Hepatocyte (in vitro differentiated cells): ENCODE measurements at places on chromosomes 7 and 10.

- DNase-seq, result no peak
Observed at GRCh38 chr7:50856806-50857205, 74.1 kb upstream of the GRB10 start.

GRCh38 chr7:155194382-155195140 lies 103.1 kb upstream of the INSIG1 start:
- no peak for DNase-seq

- DNase-seq, result no peak
Observed at GRCh38 chr7:158374586-158374985, 213.0 kb downstream of the PTPRN2 start.

DNA sequence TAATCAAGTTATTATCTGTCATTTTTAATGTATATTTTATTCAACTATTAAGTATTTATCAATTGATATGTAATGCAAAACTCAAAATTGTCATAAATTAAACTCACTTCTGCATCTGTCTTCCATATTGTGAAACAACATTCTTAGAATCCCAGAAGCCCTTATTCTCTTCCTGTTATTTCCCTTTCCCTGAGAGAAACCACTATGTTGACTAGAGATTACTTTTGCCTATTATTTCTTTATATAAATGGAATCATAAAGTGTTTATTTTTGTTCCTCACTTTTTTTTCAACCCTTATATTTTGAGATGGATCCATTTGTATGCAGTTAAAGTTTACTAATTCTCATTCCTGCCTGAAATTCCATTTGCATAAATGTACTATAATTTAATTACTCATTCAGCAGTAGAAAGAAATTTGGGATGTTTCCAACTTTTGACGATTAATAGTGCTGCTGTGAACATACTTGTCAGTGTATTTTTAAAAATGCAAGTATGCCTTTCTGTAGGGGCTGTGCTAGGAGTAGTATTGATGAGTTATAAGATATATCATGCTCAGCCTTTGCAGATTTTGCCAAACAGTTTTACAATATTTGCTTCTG lies 211.2 kb downstream of the SEMA3D start:
- no peak for DNase-seq

DNA sequence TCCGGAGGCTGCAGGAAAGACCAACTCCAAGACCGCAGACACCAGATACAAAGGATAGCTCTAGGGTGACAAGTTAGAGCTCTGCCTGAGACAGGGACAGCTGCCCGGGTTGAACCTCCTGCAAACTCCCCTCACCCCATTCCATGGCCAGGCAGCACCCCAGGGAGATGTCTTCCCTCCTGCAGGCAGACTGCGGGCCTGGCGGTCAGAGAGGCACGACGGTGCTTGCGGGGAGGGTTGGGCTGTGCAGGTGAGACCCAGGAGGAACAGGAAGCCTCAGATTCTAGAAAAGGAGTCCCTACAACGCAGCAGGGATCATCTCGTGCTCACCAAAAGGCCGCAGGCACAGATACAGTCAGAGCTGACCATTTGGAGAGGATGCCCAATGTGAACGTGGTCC lies 34.6 kb downstream of the CARD11 start:
- no peak for DNase-seq

- no peak for DNase-seq
Observed at GRCh38 chr10:13340626-13341376, 7.3 kb downstream of the SEPHS1 start.

GRCh38 chr10:132535065-132535651 lies 2.4 kb upstream of the INPP5A start:
- DNase-seq, result no peak

- no peak for DNase-seq
Observed at GRCh38 chr10:10110844-10111490, 906.7 kb upstream of the CELF2 start.

- no peak for DNase-seq
Observed at GRCh38 chr7:70607759-70608158, 524.2 kb upstream of the GALNT17 start.

GRCh38 chr10:60797200-60797599 lies 18.9 kb downstream of the CDK1 start:
- DNase-seq, result no peak

DNA sequence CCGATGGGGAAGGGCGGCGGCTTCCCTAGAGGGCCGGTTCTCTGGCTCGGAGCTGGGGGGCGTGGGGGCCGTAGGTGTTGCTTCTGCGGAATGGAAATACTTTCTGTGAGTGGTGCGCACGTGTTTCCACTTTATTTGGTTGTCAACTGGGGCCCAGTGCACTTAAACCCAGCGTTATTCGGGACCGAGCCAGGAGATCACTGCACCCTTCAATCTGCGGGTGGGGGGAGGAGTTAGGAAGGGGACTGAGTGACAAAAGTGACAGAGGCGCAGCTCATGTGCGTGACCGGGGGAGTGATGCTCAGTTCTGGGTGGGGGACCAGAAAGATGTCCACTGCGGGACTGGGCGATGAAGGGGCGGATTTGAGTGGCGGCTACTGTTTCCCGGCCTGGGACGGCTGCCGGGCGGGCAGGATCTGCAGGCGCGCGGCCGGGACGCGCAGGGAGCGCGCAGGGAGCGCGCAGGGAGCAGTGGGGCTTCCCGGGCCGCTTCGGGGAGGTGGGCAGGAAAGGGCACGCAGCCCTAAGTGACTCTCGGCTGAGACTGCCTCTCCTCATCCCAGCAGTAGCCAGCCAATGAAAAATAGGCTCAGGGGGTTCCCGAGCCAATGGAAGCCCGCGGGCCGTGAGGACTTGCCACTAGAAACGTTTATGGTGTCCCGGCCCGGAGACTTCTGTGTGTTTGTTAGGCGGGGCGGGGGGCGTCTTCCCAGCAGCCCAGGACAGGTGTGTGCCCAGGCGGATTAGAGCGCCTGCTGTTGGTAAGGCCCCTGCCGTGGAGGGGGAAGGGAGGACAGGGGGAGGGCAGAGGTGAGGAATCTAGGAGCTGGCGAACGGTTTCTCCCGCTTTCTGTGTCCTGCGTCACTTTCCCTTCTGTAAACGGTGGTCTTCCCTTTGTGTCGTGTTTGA lies 54.3 kb upstream of the KDM7A start:
- peak; percentile 42 for DNase-seq

GRCh38 chr7:39678930-39679709 lies 55.7 kb downstream of the RALA start:
- no peak for DNase-seq

DNA sequence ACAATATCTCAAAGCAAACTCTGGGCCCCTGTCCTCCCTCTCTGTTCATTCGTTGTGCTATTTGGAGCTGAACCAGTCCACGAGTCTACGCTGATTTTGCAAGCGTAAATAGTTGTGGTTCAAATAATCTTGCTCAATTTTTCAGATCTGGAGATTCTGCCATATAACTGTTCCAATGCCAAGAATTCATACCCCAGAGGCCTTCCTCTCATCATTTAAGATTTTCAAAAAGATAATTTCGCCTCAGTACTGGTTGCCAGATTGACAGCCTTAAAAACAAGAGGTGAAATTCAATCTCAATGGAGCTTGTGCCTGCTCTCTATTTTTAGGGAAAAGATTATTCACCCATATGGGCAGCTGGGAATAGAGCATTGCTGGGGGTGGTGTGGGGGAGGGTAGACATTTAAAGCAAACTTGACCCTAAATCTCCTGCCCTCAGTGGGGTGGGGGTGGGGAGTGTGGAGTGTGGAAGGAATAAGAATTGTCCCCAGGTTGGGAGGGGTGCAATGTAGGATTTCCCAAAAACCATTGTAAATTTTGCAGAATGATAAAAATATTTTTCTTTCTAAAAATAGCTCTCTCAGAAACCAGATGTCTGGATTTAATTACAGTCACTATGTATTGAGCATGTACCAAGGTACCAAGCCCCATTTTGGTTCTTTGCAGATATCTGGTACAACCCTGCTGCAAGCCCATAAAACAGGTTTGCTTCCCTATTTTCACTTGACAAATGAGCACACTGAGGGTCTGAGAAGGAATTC lies 104.7 kb upstream of the EEPD1 start:
- DNase-seq, result no peak

DNA sequence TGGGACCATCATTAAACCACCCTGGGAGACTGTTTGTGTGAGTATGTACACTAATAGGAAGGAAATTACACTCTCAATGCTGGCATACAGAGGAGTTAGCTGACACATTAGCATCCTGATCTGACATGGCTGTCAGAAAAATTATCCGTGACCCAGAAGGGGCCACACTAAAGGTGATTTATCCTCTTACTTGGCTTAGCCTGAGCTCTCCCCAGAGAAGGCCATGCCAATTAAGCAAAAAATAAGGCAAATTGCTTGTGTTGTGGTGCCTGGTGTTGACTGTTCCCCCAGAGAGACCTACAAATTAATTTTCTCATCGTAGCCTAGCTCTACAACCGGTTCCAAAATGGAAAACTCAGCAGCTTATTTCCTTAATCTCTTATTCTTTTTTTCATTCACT lies 992.3 kb downstream of the KCNMA1 start:
- no peak for DNase-seq

DNA sequence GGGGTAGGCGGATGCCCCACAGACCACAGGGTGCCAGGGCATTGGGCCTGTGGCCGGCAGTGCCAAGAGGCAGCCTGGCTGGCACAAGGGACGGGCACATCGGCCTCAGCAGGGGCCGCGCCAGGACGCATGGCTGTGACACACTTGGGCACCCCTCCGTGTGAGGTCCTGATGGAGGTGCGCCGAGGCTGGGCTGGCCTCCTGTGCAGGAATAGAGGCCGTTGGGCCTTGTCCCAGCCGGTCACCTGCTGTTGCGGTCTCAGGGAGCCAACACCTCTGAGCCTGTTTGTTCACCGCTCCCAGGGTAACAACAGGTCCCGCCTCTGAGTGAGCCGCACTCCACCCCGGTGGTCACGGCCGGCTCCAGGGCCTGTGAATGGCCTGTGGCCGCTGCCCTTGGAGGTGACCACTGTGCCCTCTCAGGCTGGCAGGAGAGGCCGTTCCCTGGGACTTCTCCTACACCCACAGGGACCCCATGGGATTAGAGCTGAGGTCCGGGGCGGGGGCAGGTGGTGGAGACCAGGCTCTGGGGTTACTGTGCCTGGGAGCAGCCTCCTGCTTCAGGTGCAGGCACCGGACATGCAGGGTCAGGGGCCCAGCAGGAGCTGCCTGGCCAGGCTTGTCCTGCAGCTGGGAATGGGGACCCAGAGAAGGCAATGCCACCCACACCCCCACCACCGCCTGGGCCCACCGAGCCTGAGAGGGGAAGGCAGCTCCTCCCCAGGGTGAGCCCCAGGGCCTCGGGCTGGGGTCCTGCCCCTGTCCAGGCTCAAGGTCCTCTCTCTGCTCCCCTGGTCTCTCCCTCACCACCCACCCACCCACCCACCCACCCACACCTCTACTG lies 12.0 kb downstream of the PWWP2B start:
- no peak for DNase-seq

- no peak for DNase-seq
Observed at GRCh38 chr10:60343254-60343653, 46.4 kb downstream of the ANK3 start.

- DNase-seq, result no peak
Observed at GRCh38 chr7:81301815-81302214, 383.0 kb upstream of the SEMA3C start.

DNA sequence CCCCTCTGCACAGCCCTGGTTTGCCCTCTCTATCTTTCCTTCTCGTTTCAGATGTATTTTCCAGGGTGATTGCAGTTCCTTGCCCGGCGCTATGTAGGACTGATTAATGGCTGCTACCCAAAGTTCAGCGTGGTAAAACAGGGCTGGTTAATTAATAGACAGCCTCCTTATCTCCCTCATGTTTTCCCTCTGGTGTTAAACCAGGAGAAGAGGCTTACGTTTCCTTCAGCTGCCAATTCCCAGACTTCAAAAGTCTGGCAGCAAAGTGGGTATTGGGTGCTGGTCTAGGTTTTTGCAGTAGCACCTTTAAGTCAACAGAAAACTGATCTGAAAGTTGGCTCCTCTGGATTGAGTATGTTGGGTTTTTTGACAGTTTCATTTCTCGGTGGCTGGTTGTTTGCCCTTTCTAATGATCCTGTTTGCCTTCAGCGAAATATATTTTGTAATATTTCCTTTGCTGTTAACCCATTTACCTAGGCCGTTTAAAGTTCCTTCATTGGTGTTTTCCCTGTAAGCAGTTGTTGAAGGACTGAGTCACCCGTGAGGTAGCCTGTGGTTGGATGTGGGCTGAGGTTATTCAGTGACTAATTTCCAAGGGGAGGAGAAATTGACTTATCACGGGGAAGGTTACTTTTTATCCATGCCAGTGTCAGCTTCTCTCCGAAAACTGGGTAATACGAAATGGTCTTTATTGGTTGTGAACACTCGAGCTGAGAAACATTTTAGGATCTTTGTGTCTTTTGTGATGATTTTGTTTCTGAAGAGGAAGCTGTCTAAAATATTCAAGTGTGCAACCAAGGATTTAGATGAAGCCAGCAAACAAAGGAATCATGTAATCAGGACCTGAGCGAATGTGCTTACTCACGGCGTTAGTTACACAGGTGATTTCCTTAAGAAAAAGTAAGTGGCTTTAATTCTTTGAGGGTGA lies 257.2 kb downstream of the KIAA1217 start:
- peak; percentile 83 for DNase-seq

DNA sequence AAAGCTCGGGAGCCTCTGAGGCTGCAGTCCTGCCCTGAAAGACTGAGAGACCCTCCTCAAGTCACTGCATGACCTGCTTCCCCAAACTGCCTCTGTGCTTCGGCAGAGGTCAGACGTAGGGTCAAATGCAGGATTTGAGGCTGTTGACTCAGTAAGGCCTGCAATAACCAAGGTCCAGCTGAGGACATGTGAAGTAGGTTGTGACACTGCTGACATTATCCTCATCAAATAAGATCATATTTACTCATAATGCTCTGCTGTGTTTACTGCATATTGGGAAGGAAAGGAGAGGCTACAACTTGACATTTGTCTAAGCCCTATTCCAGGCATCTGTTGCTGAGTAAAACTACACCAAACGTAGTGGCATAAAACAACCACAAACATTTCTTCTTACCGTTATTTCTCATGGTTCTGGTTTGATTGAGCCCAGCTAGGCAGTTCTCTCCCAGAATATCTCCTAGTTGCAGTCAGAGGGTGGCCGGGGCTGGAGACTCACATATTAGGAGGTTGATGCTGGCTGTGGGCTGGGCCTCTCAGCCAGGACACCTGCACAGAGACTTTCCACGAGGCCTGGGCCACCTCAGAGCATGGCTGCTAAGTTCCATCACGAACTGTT lies 122.1 kb upstream of the STK17A start:
- DNase-seq, result no peak

DNA sequence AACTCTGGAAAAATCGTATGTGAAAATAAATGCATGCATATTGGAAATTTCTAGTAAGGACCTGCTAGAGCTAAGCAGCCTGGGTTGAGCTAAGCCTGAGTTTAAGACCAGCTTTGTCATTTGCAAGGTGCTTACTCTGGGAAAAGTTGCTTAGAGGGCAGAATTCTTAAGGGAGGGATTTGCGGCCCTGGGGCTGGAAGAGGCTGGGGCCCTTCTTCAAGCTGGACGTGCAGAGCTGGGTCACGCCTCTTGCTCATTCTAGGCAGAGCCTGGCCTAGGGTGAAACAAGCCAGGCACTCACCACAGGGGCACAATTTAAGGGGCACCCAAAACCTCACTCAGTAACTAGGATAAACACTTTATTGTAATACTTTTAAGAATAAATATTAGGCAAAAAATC lies 137.2 kb downstream of the ARHGAP22 start:
- DNase-seq, result no peak
